ENCODE measurements at places on chromosomes 13 and 19.

DNA sequence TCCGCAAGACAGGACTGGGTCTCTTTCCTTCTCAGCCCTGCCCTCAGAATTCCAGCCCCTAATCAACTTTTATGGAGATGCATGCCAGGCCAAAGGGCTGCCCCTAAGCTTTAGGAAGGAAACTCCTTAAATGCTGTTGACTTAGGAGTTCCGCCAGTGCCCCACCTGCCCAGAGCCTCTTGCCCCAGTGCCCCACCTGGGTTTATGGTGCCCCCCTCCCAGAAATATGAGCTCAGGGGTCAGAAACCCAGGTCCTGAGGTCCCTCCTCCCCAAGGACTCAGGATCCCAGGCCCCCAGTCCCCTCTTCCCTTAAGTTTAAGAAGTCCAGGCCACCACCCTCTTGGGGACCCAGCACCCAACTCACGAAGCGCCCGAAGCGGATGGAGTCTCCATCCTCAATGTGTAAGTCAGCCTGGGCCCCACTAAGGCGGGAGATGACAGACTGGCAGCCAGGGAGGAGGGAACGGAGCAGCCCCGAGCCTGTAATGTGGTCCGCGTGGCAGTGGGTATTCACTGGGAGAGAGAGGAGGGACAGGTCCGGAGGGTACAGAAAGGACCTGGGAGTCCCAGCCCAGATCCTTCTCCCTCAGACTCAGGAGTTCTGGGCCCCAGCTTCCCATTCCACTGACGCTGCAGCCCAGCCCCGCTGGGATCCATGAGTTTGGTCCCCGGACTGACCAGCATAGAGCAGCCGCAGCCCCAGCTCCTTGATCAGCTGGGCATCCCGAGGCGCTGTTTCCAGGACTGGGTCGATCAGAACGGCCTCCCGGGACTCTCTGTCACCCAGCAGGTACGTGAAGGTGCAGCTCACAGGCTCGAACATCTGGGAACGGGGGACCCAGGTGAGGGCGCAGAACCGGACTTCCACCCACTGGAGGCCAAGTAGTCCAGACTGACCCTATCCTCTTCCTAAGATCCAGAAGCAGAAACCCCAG, 897 bp downstream of the ETHE1 start:
- no peaks in the 10 kb centered on the region for H3K36me3 ChIP-seq
- H3K4me1 ChIP-seq: peaks cover 16% of the 10 kb centered on the region
- DNase-seq: no peak
- peak overlapping the region; percentile 60 for H3K27ac ChIP-seq
- H3K27me3 ChIP-seq: no peaks in the 10 kb centered on the region

GRCh38 chr19:7751157-7751783, 3.9 kb upstream of the CD209 start:
- DNase-seq: no peak
- no peaks in the 10 kb centered on the region for H3K36me3 ChIP-seq
- no peak overlapping the region for H3K27ac ChIP-seq
- H3K4me1 ChIP-seq: no peaks in the 10 kb centered on the region

DNA sequence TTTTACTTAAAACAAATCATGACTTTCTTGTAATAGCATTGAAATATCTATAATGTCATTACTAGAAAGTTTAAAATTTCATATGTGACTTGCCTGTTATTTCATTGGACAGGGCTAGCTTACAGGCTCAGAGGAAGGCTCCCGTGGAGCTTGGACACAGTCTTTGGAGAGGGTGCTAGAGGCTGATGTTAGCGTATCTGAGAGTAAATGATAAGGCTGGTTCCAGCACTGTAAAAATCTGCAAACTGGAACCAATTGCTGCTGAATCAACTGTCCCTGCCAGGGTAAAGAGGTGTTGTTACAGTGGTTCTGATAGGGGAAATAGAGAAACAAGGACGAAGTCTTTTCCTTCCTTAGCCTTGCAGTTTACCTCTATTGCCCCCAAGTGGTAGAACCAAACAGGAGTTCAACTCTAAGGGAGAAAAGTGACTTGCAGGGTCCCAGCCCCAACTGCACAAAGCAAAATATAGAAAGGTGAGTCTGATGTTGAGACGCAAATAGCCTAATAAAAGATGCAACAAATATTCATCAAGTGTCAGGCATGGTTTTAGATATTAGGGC, 901.7 kb downstream of the DIAPH3 start:
- H3K36me3 ChIP-seq: no peaks in the 10 kb centered on the region
- H3K4me3 ChIP-seq: no peak overlapping the region
- H3K27me3 ChIP-seq: no peaks in the 10 kb centered on the region
- no peak overlapping the region for H3K27ac ChIP-seq
- no peaks in the 10 kb centered on the region for H3K4me1 ChIP-seq
- no peak for DNase-seq

DNA sequence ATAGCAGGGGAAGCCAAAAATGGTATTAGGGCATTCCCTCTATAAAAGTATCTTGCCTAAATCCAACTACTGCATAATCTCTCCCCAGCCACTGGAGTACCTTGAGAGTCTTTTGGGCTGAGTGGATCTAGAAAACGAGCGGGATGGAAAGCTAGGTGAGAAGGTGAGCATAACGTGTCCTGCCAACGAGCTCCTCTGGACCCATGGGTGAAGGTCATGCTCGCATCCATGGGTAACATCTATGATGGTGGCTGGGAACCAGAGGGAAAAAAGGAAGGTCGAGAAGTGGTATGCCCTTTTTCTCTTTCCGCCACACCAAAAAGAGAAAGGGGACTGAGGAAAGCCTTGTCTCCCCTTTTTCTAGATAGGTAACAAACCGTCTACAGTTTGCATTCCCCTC, 63.0 kb downstream of the ZNF208 start:
- DNase-seq: peak; percentile 0
- no peaks in the 10 kb centered on the region for H3K27me3 ChIP-seq
- no peaks in the 10 kb centered on the region for H3K4me1 ChIP-seq
- H3K27ac ChIP-seq: no peak overlapping the region
- H3K36me3 ChIP-seq: no peaks in the 10 kb centered on the region
- no peak overlapping the region for H3K4me3 ChIP-seq

- no peaks in the 10 kb centered on the region for H3K4me1 ChIP-seq
- no peak overlapping the region for H3K4me3 ChIP-seq
- H3K36me3 ChIP-seq: no peaks in the 10 kb centered on the region
Observed at GRCh38 chr13:81396192-81396591, 1055.3 kb upstream of the SPRY2 start.

- H3K27ac ChIP-seq: no peak overlapping the region
- H3K36me3 ChIP-seq: no peaks in the 10 kb centered on the region
- H3K27me3 ChIP-seq: no peaks in the 10 kb centered on the region
- no peak for DNase-seq
- no peak overlapping the region for H3K4me3 ChIP-seq
- H3K4me1 ChIP-seq: no peaks in the 10 kb centered on the region
Observed at GRCh38 chr13:94470126-94470525, 9.4 kb downstream of the DCT start.

- H3K27ac ChIP-seq: no peak overlapping the region
- H3K4me3 ChIP-seq: no peak overlapping the region
- H3K4me1 ChIP-seq: no peaks in the 10 kb centered on the region
- no peaks in the 10 kb centered on the region for H3K27me3 ChIP-seq
- peak; percentile 78 for DNase-seq
- H3K36me3 ChIP-seq: no peaks in the 10 kb centered on the region
Observed at GRCh38 chr13:93298713-93299112, 72.1 kb downstream of the GPC6 start.

DNA sequence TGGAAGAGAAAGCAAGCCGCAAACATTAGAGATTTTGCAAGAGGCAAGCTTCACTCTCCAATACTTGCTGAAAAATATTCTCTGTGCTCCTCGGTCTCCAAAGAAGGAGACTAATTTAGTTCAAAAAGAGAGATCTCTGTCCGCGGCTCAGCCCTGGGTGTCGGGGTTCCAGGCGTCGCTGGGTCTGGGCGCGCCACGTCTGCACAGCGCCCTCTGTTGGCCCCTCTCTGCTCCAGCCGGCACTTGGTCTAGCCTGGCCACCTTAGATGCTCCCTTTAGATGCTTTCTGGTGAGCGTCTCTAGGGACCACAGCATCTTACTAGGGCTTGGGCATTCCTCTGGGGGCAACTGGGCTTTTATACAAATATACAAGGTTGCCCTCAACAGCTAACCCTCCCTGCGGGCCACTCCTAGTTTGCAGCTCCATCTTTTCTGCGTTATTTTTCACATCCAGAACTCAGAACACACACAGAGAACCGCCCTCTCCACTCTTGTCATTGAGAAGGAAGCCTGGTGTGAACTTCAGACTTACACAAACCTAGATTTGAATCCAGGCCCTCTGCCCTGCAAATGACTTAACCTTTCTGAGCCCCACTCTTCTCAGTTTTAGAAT, 78.3 kb downstream of the CYSLTR2 start:
- H3K4me1 ChIP-seq: no peaks in the 10 kb centered on the region
- no peak overlapping the region for H3K4me3 ChIP-seq
- no peak for DNase-seq
- no peak overlapping the region for H3K27ac ChIP-seq
- H3K27me3 ChIP-seq: no peaks in the 10 kb centered on the region

DNA sequence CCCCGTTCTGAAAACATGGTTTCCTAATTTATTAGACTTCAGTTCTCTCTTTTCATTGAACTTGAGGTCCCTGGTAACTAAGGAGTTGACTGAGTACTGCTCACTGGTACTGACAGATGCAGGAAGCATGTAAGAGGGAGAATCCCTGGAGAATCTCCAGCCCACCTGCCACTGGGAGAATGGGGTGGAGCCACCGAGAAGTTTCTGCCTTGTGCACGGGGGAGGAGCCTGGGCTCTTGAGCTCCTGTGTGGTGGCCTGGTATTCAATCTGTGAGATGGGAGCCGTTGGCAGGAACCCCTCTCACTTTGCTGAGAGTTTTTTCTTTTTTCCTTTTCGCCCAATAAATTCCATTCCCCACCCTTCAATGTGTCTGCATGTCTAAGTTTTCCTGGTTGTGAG, 13.2 kb upstream of the AKAP11 start:
- no peaks in the 10 kb centered on the region for H3K4me1 ChIP-seq
- H3K27ac ChIP-seq: no peak overlapping the region
- H3K36me3 ChIP-seq: no peaks in the 10 kb centered on the region
- H3K4me3 ChIP-seq: no peak overlapping the region

DNA sequence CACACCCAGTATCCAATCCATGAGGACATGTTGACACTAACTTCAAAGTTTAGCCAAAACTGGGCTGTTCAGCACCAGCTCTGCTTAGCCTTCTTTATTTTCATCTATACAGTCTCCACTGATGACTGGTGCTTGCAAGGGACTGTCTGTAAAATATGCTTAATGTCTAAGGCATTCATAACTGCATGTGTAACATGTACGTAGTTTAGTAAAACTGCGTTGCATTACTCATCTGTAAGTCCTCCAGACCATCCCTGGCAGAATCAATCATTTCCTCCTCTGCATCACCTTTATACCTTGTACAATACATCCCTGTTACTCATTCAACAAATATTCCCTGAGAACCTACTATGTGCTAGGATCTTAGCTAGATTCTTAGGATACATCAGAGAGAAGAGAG, 362.1 kb downstream of the MTUS2 start:
- no peak overlapping the region for H3K27ac ChIP-seq
- H3K36me3 ChIP-seq: no peaks in the 10 kb centered on the region
- no peak overlapping the region for H3K4me3 ChIP-seq
- H3K27me3 ChIP-seq: no peaks in the 10 kb centered on the region
- no peak for DNase-seq
- H3K4me1 ChIP-seq: no peaks in the 10 kb centered on the region

DNA sequence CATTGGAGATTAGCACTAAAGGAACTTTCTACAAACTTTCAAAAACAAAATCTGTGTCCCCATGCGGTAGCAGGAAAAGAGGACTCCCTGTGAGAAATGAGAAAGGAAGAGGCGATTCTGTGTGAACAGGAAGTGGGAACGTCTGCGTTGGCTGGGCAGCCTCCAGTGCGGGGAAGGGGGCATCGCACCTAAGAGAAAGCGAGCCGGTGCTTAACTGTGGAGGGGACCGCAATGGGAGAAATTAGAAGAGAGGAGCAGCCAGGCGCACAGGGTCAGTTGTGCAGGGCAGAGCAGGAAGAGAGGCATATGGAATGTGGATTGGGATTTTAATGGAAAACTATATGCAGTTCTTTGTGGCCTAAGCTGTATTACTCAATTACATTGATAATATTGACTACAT, 77.4 kb upstream of the DOCK9 start:
- no peaks in the 10 kb centered on the region for H3K36me3 ChIP-seq
- no peak overlapping the region for H3K27ac ChIP-seq
- no peak for DNase-seq
- H3K4me3 ChIP-seq: no peak overlapping the region
- H3K4me1 ChIP-seq: no peaks in the 10 kb centered on the region
